ENCODE measurements at places on chromosomes 4 and X.

DNA sequence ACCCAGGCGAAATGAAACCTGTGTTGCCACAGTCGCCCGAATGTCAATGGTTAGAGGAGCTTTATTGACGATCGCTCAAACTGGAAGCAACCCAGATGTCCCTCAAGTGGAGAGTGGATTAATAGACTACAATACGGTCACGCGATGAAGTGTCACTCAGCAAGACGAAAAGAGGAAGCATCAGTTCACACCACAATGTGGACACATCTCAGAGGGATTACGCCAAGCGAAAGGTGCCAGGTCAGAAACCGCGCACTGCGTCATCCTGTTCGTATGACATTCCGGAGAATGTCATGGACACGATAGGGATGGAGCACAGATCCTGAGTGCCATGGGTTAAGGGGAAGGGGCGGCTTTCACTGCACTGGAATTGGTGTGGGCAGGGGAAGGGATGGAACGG is 111.7 kb downstream of the HMX1 start:
- no peak for DNase-seq

GRCh38 chrX:100819534-100819836 is 706 bp upstream of the CSTF2 start:
- DNase-seq: no peak

DNA sequence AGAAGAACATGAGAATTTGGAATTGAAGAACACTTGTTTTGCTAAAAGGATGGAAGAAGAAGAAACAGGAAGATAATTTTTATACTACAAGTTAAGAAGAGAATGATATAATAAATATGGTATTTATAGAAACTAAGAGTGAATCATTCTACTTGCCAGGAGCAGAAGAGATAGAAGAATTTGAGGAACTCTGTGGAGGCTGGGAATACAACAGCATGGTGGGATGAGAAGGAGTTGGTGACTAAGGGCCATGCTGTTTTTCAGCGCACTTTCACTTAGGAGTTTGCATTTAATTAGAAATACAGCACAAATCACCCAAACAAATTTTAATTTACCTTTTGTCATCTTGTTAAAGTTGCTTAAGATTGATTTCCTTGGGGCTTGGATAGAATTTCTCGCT is 20.5 kb downstream of the HADH start:
- DNase-seq: peak; percentile 81

- no peak for DNase-seq
These were observed 29.8 kb upstream of the SH3D19 start for GRCh38 chr4:151355155-151355554.

DNA sequence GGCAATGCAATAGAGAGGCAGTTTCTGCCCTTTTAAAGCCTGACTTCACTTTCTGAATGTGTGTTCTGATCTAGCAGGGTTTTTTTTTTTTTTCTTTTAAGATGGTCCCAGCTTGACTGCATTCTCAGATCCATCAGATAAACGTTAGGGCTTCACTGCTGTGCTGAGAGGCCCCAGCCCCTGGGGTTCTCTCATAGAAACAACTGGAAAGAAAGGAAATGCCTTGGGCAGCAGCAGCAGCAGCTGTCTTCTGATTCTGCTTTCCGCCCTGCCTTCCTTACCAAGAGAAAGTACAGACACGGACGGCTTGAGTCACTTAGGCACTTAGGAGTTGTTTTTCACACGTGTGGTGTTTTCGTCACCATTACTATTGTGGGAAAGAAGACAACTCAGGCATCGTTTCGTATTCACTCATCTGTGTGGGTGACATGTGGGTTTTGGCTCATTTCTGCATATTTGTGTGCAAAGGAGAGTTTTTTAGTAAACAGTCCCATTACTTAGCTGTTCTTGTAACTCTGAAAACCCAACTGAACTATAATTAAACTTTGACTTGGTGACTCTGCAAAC is 172.0 kb downstream of the PTTG2 start:
- peak; percentile 84 for DNase-seq

GRCh38 chr4:183871581-183871980 is 33.5 kb upstream of the STOX2 start:
- no peak for DNase-seq

- no peak for DNase-seq
These were observed 8.2 kb upstream of the HSD17B11 start for GRCh38 chr4:87399148-87399547.

- DNase-seq: no peak
These were observed 115.0 kb upstream of the ETNPPL start for GRCh38 chr4:108877821-108878220.
